Activated T-helper 1 cell treated with anti-CD3 and anti-CD28 coated beads, Interleukin-12 subunit alpha, Interleukin-12 subunit beta, Interleukin-2, Interleukin-4 antibody, amounts not matched to agents 30 ng/mL and 10 ng/mL and 1 ng/mL, durations not matched to agents 14 hours and 24 hours and 36 hours (primary cell): ENCODE measurements at places on chromosomes 11 and 22.

GRCh38 chr11:19467904-19468303 is 227.2 kb upstream of the E2F8 start:
- no peak for DNase-seq

DNA sequence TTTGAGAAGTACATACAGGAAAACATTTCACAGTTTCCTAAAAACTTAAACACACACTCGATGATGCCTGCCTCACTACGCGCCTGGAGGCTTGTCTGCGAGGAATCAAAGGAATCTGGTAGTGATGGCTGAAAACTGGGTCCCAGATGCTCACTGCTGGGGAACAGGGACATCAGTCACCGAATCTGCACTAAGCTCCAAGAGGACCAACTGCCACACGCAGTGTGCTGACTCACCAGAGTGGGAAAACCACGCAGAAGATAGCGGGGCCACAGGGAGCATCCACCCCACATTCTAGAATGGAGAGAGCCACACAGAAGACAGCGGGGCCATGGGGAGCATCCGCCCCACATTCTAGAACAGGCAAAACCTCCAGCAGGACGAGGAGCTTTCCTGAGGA is 24.3 kb upstream of the MOB2 start:
- DNase-seq, result no peak

DNA sequence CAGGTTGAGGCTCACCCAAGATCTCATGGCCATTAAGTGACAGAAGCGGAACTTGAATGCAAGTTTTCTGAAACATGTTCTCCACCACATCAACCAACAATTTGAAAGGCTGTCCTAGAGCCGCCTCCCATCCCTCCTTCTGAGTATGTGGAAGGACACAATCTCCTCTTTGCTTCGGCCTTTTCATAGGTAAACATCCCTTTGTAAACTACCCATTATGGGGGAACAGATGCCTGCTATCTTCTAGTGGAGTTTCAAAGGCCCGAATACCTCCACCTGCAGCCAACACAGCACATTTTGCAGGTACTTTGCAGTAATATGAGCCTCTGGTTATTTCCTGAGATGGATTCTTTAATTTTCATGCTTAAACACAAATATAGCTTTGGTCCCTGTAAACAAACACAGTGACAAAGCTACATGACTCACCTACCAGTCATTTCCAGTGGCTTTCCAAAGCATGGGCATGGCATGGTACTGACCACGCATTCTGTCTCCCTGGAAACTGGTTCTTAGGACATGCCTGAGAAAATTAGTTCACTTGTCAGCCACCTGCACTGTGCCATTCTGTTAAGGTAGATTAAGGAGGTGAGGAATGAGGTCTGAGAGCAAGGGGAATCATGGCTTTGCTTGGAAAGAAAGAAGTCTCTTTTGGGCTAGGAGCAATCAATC is 60.2 kb downstream of the EHF start:
- no peak for DNase-seq

DNA sequence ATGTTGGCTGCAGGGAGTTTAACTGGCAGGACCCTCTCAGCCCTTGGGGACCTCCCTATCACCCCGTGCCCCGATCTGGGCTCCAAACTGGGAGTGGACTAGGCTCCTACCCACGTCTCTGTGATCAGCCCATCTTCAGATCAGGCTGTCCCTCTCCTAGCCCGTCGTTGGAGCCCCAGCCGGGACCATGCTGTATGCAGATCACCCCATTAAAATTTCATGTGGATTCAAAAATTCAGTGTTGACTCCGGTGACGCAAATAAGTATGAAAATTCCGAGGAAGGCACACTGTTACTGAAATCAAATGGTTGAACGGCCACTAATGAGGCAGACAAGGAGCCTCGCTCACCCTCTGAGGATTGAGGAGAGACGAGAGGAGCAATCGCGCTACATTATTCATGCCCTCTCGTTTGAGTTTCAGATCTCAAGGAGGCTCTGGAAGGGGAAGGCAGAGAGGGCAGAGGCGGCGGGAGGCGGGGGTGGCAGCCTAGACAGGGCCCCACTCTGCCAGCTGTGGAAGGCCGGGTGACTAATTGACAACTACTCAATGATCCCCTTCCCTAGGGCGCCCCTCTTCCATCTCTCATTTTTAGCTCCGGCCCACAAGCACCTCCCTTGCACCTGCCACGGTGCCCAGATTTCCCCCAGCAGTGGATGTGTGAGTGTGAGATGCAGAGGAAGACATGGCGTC is 255.4 kb downstream of the MIAT start:
- no peak for DNase-seq

GRCh38 chr11:34536056-34536455 is 22.5 kb upstream of the ELF5 start:
- no peak for DNase-seq

DNA sequence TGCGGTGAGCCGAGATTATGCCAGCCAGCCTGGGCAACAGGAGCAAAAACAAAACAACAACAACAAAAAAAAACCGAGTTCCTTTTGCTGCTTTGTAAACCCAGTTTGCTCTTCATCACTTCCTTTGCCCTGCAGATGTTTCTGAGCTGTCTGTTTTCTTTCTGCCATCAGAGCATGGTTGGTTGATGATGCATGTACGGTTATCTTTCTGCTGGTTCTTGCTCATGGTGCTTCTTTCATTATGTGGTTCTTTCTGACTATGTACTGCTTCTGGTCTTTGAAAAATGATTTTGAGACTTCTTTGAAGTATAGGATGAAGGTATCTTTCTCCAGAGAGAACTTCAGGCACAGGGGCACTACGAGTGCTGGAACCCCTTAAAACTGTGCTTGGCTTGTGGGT is 13.2 kb downstream of the TANGO2 start:
- no peak for DNase-seq

DNA sequence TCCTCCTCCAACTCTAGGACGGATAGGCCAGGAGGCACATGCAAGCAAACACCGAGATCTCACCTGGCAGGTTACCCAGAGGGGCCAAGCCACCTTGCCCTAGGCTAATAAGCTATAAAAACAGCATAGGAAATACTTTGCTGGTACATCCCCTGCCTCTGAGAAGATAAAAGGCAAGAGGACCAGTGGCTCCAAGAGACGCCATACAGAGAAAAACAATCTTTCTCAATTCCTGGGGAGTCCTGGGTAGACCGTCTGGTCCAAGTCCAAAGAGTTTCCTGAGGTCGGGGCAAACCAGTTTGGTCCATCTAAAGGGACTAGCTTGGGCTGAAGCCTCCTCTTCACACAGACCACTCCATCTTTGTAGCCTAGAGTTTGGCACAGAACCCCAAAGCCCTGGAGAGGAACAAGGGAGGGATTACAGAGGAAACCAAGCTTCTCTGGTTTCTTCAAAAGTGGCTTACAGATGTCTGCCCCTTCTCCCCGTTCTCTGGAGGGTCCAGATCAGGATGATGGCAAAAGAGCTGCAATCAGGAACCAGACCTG is 40.4 kb downstream of the NUMA1 start:
- no peak for DNase-seq
